ENCODE measurements at places on chromosomes 1 and 21.

DNA sequence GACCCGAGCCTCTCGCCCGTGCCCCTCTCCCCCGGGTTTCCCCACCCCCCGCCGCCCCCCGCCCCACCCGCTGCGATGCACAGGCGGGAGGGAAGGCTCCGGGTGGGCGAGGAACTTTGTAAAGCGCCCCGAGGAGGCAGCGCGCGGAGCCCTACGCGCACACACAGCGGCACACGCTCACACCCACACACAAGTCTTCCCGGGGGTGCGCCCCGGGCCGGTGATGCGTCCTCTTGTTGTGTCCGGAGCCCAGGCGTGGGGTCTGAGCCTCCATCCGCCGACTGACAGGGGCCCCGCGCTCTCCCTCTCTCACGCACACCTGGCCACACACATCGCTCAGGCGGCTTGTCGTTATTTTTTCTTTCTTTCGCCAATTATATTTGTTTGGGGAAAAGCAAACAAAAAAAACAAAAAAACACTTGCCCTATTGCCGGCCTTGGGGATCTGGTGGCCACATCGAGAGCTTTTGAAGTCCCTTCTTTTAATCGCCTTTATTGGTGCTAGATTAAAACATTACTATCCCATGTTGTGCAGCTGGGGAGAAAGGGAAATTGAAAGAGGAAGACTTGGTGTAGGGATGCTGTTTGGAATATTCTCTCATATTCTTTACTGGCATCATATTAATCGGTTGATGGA lies 770 bp downstream of the NTNG1 start:
- DNase-seq, result no peak

GRCh38 chr1:114093624-114094362 lies 59.9 kb downstream of the SYT6 start:
- peak; percentile 15 for DNase-seq

- DNase-seq, result no peak
Observed at GRCh38 chr1:185581961-185582725, 152.0 kb upstream of the HMCN1 start.

DNA sequence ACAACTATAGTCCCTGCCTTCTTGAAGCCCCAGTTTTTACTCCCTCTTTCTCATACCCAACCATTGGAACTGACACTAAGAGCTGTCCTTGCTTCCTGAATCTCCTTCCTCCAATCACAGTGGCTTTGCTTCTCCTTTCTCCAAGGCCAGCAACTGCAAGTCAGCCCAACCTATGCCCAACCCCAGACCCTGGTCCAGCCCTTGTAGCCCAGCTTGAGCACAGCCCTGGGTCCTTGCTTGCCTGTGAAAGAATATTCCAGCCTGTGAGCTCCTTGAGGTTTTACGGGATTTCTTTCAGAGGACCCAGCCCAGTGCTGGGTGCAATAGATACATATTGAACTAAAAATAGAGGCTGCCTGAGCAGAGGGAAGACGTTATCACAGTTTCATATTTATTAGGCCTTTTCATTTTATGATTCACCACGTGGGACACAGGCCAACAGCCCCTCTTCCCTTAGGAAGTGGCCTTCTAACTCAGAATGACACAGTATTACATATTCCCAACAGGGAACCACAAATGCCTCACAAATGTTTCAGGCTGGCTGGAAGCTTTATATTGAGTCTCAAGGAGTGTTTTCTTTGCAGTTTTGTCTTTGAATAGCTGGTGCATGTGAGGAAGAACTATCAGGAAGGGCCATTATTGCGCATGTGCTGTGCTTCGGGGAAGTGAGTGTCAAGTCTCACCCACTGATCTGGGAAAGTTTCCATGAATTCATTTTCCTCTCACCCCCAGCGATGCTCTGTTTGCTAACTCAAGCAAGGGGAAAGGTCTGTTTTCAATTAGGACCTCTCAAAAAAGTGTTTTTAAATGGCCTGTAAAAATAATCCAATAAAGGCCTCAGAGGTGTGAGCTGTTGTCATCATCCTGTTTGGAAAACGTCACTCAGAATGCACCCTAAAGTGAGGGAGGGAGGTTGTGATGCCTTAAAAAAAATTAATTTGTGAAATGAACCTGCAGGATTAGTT lies 92.3 kb upstream of the NFIA start:
- peak; percentile 92 for DNase-seq

GRCh38 chr1:158818560-158818959 lies 12.6 kb upstream of the MNDA start:
- DNase-seq, result no peak

GRCh38 chr1:177010211-177010825 lies 154.2 kb downstream of the ASTN1 start:
- DNase-seq, result no peak

DNA sequence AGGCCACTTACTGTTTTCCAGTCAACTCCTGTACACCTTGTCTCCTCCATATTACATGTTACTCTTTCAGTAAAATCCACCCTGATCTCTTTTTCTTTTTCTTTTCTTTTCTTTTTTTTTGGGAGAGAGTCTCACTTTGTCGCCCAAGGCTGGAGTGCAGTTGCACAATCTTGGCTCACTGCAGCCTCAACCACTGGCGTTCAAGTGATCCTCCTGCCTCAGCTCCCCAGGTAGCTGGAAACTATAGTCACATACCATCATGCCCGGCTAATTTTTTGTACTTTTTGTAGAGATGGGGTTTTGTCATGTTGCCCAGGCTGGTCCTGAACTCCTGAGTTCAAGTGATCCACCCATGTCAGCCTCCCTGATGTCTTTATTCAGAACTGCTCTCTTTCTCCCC lies 57.8 kb downstream of the CYYR1 start:
- no peak for DNase-seq

DNA sequence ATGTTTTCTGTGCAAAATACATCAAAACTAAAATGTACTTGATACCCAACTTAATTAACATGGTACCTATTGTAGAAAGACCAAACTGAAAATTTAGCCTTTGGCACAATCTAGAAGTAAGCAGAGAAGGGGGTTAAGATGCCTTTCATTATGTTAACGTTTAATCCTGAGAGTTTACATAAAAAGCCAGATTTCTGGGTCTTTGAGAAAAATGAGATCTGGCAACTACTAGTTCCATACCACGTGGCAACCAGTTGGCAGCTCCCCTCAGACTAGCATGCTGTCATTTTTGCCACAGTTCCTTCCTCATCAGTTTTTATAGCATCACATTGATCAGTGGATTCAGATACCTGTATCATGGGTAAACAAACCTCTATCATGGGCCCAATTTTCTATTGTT lies 1.5 kb downstream of the RO60 start:
- DNase-seq, result no peak

DNA sequence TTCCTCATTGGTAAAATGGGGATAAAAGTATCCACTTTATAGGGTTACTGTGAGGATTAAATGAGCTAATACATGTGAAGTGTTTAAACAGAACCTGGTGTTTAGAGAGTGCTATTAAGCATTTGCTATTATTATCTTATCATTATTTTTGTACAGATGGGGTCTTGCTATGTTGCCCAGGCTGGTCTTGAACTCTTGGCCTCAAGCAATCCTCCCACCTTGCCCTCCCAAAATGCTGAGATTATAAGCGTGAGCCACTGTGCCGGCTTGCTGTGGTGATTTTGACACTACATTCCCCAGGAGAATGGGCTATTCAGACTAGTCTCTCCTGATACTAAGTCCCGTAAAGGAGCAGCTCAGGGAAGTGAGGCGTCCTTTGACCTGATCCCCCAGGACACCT lies 6.3 kb upstream of the ARHGEF10L start:
- DNase-seq, result no peak

DNA sequence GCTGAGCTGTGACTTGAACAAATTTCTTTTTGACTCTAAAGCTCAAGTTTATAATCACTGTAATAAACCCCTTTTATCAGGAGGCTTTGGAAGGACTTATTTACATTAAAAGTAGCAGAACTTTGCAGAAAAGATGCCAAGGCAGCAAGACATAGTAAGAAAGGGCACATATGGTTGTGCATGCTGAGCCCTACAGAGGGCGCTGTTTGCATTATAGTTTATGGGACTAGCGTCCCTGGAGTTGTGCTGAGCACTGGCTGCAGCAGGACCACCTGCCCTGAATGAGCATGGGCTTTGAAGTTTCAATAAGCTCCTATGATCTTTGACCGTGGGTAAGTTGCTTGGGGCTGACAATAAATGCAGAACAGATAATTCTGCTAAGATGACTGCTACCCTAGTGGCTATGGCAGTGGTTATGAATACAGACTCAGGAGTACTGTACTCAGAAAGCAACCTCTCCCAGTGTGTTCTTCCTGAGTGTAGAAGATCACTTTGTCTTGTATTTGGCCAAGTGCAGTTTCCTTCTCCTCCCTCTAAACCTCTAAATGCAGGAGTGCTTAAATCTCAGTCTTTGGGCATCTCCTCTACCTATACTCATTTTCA lies 45.4 kb upstream of the USP1 start:
- DNase-seq, result no peak

- DNase-seq, result peak; percentile 64
Observed at GRCh38 chr21:32569261-32570230, 15.8 kb downstream of the TCP10L start.

DNA sequence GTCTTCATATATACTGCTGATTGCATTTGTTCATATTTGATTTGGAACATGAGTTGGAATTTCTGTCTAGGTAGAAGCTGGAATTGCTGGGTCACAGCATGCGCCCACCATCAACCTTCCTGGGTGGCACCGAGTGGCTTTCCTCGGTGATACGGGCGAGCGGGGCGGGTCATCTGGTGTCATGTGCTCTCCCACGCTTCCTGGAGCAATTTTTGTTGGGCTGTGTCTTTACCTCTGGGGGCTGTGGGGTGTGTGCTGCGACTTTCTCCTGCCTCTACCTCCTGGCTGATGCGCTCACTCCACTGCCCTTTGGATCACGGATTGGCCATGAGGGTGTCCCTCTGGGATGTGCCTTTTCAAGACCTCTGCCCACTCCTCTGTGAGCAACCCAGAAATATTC lies 108.7 kb upstream of the COL6A1 start:
- no peak for DNase-seq

- no peak for DNase-seq
Observed at GRCh38 chr1:231517076-231517475, 11.4 kb upstream of the TSNAX start.

GRCh38 chr1:56535362-56535761 lies 44.0 kb downstream of the PLPP3 start:
- DNase-seq, result no peak

DNA sequence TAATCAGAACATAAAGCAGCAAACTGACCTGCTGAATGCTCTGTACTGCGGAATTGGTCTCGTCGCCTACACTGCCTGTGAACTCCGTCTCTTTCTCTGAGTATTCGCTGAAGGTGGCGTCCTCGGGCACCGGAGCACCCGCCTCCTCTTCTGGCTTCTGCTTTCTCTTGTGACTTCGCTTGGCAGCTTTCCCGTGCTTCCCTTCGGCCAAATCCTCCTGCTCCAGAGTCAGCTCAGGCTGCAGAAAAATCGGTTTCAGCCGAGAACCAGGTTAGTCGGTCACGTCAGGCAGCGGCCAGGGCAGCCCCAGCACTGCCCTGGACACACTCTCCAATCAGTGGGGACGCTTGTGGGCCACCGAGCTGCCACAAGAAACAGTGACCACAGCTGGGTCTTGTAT lies 35.8 kb upstream of the RIPK4 start:
- DNase-seq, result no peak

GRCh38 chr1:159970932-159971342 lies 16.9 kb upstream of the SLAMF9 start:
- no peak for DNase-seq

DNA sequence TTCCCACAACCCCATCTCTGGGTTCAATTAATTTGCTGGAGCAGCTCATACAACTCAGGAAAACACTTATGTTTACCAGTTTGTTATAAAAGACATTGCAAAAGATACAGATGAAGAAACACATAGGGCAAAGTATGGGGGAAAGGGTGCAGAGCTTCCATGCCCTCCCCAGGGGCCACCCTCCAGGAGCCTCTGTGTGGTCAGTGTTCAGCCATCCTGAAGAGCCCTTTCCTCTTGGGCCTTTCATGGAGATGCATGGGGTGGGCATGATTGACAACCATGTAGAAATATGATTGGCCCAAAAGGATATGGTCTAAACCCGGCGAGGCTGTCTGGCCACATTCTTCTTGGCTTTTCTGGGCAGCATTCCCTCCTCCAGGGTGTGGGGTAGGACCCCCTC lies 56.8 kb upstream of the PDE9A start:
- DNase-seq, result no peak
